Large intestine (tissue), 12 donors: ENCODE measurements at places on chromosomes 5 and 9. TPM values are rescaled to one million over a fixed set of nuclear protein-coding genes. Genes with fewer than 3 reads are reported as not detected.

The RLN2 gene
- polyA plus RNA-seq, result 0.22 TPM

The IFNA21 gene
- 0.13 TPM for polyA plus RNA-seq

The PCDHGA1 gene
- 0.30 TPM for polyA plus RNA-seq

DNA sequence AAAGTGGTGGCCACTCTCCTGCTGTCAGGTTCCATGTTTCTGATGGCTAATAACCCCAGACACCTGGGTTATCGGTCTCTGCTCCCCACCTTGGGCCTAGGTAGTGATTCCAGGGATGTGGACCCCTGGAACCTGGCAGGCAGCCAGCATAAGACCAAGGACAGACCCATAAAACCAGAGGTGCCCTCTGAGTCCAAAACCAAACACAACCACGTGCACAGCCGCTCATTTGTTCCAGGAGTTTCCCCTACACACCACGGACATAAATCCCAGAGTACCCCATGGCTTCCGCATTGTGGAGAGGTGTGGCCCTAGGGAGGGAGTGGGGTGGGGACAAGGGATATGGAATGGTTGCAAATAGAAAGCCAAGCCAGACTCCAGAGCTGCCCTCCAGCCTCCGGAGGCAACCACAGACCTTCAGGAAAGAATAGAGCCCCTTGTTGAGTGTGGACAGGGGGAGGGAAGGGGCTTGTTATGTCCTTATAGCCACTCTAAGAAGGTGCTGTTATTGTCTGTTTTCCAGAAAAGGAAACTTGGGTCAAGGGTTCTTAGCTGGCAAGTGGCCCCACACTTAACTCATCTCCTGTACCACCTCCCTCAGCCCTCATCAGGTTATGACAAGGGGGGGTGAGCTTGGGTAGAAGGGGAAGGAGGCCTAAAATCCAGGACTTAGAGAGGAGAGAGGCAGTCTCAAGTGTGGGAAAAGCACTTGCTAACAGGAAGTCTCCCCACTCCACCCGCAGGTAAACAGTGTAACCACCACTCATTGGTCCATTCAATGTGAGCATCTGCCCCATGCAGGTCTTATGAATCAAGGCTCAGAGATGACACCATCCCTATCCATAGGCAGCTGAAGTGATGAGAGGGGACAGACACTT, 23.6 kb upstream of the CYSTM1 start:
- H3K4me1 ChIP-seq, result peaks cover 9% of the 10 kb centered on the region
- no peaks in the 10 kb centered on the region for H3K36me3 ChIP-seq
- peak; percentile 69 for DNase-seq
- peaks cover 35% of the 10 kb centered on the region for H3K27me3 ChIP-seq

DNA sequence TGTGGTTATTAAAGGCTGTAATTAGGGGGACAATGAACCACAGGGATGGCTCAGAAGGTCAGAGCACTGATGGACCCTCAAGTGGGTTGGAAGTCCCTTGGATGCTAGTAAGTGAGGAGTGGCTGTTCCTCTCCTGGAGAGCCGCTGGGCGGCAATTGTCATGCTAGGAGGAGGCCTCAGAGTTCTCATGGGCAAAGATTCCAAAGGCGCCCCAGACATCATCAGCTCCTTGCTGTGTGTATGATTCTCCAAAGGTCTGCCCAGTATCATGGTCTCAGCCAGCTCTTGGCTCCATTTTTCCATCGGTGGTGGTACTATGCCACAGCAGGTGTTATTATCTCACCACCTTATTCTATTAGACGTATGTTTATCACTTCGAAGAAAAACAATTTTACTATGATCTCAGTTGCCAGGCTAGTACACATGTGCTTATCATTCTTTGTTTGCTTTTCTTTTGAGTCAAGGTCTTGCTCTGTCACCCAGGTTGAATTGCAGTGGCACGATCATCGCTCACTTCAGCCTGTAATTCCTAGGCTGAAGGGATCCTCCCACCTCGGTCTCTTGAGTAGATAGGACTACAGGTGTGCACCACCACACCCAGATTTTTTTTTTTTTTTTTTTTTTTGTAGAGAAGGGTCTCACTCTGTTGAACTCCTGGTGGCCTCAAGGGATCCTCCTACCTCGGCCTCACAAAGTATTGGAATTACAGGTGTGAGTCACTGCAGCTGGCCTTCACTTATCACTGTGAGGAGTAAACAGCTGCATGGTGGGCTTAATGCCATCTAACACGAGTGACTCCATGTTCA, 46.8 kb downstream of the EXOSC2 start:
- DNase-seq, result no peak
- H3K27me3 ChIP-seq, result no peaks in the 10 kb centered on the region
- H3K4me1 ChIP-seq, result no peaks in the 10 kb centered on the region
- no peak overlapping the region for H3K4me3 ChIP-seq

- no peak for DNase-seq
- no peak overlapping the region for H3K4me3 ChIP-seq
- H3K27me3 ChIP-seq, result no peaks in the 10 kb centered on the region
- H3K36me3 ChIP-seq, result no peaks in the 10 kb centered on the region
Observed at GRCh38 chr9:108286638-108287206, 569.1 kb downstream of the ACTL7B start.

DNA sequence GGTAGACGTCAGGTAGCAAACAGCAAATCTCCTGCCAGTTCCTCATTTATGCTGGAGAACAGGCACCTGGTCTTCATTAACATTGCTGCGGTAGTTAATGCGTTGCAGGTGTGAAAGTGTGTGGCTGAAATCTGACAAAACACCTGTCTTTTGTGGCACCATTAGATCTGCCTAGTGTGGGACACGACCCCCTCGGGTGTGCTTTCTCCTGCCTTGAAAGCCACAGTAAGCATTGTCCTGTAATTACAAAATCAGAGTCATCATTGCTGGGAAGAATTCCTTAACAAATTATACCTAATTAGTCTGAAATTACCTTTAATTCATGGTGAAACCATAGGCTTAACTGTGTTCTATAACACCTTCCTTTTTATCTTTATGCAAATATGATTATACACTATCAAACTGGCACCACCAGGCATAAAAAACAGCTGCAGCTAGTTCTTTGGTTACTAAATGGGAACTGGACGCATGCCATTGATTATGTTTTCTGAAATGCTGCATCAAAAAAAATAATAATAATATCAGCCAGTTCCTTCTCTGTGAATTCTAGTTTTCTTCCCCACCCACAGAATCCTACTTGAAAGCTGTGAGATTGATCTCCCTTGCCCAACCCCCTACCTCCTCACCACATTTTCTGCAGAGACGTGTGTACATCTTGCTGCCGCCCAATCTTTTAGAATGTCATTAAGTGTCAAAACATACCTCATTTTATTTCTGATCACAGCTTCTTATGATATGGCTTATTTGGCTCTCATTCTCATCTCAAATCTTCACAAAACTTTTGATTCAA, 374.0 kb downstream of the NFIB start:
- no peak overlapping the region for H3K27ac ChIP-seq
- no peaks in the 10 kb centered on the region for H3K27me3 ChIP-seq
- H3K4me3 ChIP-seq, result no peak overlapping the region
- no peaks in the 10 kb centered on the region for H3K4me1 ChIP-seq
- DNase-seq, result no peak
- no peaks in the 10 kb centered on the region for H3K36me3 ChIP-seq

GRCh38 chr9:14318934-14319580, 5.1 kb upstream of the NFIB start:
- H3K36me3 ChIP-seq, result no peaks in the 10 kb centered on the region
- H3K27ac ChIP-seq, result no peak overlapping the region
- no peak overlapping the region for H3K4me3 ChIP-seq
- DNase-seq, result no peak
- peaks cover 65% of the 10 kb centered on the region for H3K27me3 ChIP-seq

- H3K27me3 ChIP-seq, result no peaks in the 10 kb centered on the region
- no peak overlapping the region for H3K27ac ChIP-seq
- H3K4me3 ChIP-seq, result no peak overlapping the region
- DNase-seq, result no peak
Observed at GRCh38 chr5:103962023-103962422, 399.4 kb upstream of the NUDT12 start.

DNA sequence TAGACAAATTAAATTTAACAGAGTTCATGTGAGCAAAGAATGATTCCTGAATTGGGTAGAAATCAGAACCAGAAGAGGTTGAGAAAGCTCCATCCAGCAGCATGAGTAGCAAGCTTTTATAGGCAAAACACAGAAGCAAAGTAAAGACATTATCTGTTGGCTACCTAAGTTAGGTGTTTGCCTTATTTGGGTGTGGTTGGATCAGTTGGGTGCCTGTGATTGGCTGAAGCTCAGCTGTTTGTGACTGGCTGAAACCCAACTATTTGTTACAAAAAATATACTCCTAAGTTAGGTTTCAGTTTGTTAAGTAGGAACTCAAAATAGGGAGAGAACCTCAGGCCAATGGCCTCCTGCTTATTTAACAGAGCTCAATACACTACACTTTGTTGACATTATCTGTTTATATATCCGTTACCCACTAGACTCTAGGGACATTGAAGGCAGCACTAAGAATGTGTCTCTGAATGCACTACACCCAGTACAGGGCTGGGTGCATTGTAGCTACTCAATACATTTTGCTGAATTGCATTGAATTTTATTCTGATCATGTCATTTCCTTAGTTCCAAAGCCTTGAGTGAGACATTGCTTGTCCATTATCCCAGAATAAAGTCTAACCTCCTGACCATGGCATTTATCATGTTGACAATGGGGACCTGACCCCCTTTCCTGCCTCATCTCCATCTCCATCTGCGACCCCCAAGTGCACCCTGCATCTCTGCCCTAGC, 98.7 kb downstream of the CCDC192 start:
- H3K27me3 ChIP-seq, result no peaks in the 10 kb centered on the region
- no peak overlapping the region for H3K4me3 ChIP-seq
- no peaks in the 10 kb centered on the region for H3K4me1 ChIP-seq
- no peaks in the 10 kb centered on the region for H3K36me3 ChIP-seq

DNA sequence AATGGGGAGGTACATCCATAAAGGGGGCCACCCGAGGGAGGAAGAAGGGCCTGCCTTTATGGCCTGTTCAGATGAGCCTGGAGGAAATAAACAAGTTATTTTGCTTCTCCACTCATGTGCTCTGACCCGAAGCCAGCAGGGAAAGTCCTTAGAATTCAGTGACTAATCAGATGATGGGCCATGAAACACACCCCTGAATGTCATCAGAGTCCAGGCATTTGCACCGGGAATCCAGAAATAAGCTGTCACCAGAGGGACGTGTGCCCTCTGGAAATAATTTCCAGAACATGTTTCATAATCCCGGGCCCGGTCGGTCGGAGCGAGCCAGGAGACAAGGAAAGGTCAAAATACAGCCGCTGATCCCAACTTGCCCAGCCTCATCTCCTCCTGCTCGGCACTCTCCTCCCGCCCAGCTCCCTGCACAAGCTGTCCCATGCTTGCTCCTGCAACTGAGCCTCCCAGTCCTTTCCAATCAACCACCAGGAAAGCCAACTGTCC, 73.6 kb upstream of the ZNF622 start:
- peak; percentile 97 for DNase-seq
- H3K27ac ChIP-seq, result peak overlapping the region; percentile 95
- H3K27me3 ChIP-seq, result no peaks in the 10 kb centered on the region
- H3K4me3 ChIP-seq, result no peak overlapping the region

GRCh38 chr5:73256862-73257261, 83.9 kb downstream of the TMEM174 start:
- H3K36me3 ChIP-seq, result no peaks in the 10 kb centered on the region
- H3K4me3 ChIP-seq, result no peak overlapping the region
- peaks cover 2% of the 10 kb centered on the region for H3K27me3 ChIP-seq
- H3K27ac ChIP-seq, result no peak overlapping the region
- no peaks in the 10 kb centered on the region for H3K4me1 ChIP-seq

GRCh38 chr5:109062664-109063063, 315.0 kb downstream of the FER start:
- no peaks in the 10 kb centered on the region for H3K27me3 ChIP-seq
- no peak for DNase-seq
- H3K27ac ChIP-seq, result no peak overlapping the region
- no peaks in the 10 kb centered on the region for H3K36me3 ChIP-seq
- no peak overlapping the region for H3K4me3 ChIP-seq
- H3K4me1 ChIP-seq, result no peaks in the 10 kb centered on the region

DNA sequence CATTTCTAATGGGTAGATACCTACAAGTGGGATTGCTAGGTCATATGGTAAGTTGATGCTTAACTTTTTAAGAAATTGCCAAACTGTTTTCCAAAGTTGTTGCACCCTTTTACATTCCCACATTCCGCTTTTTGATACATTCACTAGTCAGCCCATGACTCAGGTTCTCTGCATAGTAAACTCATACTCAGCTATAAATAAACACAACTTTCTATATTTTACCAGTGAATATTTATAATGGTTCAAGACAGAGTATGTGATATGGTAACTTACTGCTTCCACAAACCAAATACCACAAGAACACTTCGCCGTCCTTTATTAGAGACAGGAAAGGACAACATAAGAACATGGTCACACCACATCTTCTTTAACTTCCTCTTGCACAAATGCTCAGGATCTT, 54.0 kb downstream of the PLPP1 start:
- DNase-seq, result no peak
- no peaks in the 10 kb centered on the region for H3K27me3 ChIP-seq
- no peak overlapping the region for H3K4me3 ChIP-seq

DNA sequence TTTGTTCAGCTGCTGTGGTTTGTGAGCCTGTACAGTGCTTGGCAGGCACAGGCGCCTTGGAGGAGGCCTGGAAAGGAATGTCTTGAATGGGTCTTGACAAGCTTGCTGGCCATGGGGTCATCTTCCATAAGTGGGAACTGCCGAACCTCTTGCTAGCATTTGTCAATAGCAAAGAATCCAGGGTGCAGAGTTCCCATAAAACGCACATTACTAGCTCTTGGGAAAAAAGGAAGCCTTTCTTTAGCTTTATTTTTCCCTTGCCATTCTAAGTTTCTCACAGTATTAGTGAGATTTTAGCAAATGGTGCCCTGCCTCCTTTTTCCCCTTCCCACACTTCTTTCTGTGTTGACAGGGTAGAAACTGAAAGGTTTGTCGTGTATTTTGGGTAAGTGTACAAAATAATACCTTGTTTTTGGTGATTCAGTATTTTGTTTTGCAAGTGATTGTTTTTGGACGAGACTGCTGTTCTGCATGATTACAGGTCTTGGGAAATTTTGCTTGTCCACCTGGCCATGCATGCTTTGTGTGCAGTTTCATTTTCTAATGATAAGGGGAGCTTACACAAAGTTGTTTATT, 82.0 kb downstream of the ADGRV1 start:
- H3K27ac ChIP-seq, result no peak overlapping the region
- no peak overlapping the region for H3K4me3 ChIP-seq
- H3K27me3 ChIP-seq, result no peaks in the 10 kb centered on the region
- DNase-seq, result no peak
- no peaks in the 10 kb centered on the region for H3K4me1 ChIP-seq

- H3K27ac ChIP-seq, result no peak overlapping the region
- no peaks in the 10 kb centered on the region for H3K36me3 ChIP-seq
- H3K27me3 ChIP-seq, result no peaks in the 10 kb centered on the region
- no peaks in the 10 kb centered on the region for H3K4me1 ChIP-seq
- no peak overlapping the region for H3K4me3 ChIP-seq
Observed at GRCh38 chr5:1547655-1548054, 23.9 kb upstream of the LPCAT1 start.

GRCh38 chr5:151063142-151063989, 17.5 kb downstream of the TNIP1 start:
- no peak overlapping the region for H3K27ac ChIP-seq
- DNase-seq, result no peak
- H3K27me3 ChIP-seq, result no peaks in the 10 kb centered on the region

GRCh38 chr5:98846520-98846919, 73.1 kb downstream of the RGMB start:
- H3K4me1 ChIP-seq, result no peaks in the 10 kb centered on the region
- H3K4me3 ChIP-seq, result no peak overlapping the region
- no peaks in the 10 kb centered on the region for H3K27me3 ChIP-seq
- no peak for DNase-seq
- H3K36me3 ChIP-seq, result no peaks in the 10 kb centered on the region

GRCh38 chr5:20972419-20972925, 984.5 kb upstream of the CDH18 start:
- DNase-seq, result peak; percentile 11
- H3K4me3 ChIP-seq, result peak overlapping the region; percentile 9
- no peak overlapping the region for H3K27ac ChIP-seq
- H3K27me3 ChIP-seq, result no peaks in the 10 kb centered on the region
- no peaks in the 10 kb centered on the region for H3K36me3 ChIP-seq
